Fibroblast of skin of scalp (primary cell): ENCODE measurements at places on chromosomes 2 and 18.

DNA sequence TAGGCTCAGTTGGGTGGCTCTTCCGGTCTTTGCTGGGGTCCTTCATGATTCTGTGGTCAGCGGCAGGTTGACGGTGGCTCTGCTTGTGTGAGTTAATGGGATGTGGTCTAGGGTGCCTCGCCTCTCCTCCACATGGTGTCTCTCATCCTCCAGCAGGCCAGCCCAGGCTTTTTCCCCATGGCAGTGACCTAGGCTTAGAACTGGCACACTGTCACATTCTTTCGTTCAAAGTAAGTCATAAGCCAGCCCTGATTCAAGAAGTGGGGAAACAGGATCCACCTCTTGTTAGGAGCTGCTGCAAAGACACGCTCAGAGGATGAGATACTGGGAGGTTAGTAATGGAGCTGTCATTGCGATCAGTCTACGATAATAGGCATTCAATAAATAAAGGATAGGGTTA lies 46.0 kb upstream of the CTIF start:
- no peak for DNase-seq

DNA sequence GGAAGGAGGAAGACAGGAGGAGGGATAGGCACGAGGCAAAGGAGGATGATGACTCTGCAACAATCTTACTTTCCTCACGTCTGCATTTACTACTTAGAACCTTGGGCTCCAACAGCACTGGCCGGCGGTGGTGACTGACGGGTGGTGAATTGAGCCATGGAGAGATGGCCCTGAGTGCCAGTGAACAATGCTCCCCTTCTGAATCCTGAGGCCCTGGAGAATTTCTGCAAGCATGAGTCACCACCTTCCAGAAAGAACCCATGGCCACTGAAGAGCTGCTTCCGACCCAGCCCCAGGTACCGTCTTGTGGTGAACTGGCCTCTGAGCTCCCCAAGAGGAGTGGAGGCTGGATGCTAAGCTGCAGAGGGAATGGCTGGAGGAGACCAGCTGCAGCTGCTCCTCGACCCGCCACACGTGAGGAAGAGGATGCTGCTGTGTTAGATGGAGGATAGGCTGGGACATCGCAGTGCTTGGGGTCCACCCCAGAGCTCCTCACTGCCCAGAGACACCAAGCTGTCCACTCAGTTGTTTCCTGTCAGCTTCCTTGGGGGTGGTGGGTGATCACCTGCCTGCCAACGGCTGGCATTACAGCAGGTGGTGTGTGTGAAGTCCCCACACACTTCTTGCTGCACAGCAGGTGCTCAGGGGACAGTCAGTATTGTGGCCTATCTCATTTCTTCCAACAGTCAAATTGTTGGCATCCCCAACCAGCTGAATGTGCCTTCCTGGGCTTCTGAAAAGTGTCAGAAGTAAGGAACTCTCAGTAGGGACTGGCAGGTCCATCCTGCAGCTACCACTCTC lies 186.5 kb upstream of the ID2 start:
- DNase-seq: no peak

- no peak for DNase-seq
Observed at GRCh38 chr2:196105951-196106350, 37.3 kb upstream of the DNAH7 start.

DNA sequence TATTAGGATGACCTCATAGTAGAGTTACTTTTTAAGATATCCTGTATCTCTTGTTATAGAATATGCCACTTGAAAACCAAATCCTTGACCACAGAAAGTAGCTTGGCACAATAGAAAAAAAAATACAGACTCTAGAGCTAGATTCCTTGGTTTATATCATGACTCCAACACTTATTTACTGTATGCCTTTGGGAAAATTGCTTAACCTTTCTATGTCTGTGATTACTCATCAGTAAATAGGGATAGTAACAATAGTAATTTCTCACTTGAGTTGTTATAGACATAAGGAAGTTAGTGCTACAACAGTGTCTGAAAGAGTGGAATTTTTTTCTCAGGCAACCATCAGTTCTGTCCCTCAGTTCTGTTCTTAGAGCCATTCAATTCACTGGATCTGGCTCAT lies 193.8 kb downstream of the GULP1 start:
- DNase-seq: no peak

- no peak for DNase-seq
Observed at GRCh38 chr2:50602636-50603327, 429.1 kb downstream of the NRXN1 start.

GRCh38 chr2:181466661-181467576 lies 9.7 kb downstream of the ITGA4 start:
- DNase-seq: peak; percentile 53

DNA sequence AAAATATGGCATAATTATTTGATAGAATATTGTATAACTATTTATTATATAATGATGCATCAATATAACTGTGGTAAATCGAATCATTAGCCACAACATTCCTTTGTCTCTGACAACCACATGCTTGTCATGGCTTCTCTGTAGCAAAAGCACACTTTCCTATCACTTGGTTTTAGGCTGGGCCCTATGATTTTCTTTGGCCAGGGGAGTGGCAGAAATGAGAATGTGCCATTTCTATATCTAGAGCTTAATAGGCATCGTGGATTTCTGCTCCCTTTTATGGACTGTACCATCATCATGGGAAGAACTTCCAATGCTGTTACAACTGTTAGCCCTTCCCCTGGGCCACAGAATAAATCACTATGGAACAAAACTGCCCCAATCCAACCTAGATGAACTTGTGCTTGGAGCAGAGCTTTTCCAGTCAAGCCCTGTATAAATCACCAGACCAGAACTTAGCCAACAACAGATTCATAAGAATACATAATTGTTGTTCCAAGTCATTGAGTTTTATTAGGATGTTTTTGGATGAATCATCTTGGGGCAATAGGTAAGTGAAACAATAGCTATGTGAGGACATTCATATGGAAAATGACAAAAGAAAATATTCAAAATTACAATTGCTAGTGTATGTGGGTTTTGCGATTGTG lies 715.8 kb downstream of the ERBB4 start:
- peak; percentile 0 for DNase-seq
